ENCODE measurements at places on chromosomes 12 and 14. TPM values are rescaled to one million over a fixed set of nuclear protein-coding genes. Genes with fewer than 3 reads are reported as not detected.
A peak's percentile ranks its signal among the peaks of the same experiment; 100 is the strongest.

Gene DACT1
- 10.1 TPM for total RNA-seq

Gene CYP46A1
- total RNA-seq, result 1.5 TPM

Gene RNASE3
- total RNA-seq, result not detected

Gene SYT10
- not detected for total RNA-seq

Gene AVPR1A
- total RNA-seq, result 0.26 TPM

Gene GLT8D2
- 19.2 TPM for total RNA-seq

Gene KRT2
- total RNA-seq, result not detected

DNA sequence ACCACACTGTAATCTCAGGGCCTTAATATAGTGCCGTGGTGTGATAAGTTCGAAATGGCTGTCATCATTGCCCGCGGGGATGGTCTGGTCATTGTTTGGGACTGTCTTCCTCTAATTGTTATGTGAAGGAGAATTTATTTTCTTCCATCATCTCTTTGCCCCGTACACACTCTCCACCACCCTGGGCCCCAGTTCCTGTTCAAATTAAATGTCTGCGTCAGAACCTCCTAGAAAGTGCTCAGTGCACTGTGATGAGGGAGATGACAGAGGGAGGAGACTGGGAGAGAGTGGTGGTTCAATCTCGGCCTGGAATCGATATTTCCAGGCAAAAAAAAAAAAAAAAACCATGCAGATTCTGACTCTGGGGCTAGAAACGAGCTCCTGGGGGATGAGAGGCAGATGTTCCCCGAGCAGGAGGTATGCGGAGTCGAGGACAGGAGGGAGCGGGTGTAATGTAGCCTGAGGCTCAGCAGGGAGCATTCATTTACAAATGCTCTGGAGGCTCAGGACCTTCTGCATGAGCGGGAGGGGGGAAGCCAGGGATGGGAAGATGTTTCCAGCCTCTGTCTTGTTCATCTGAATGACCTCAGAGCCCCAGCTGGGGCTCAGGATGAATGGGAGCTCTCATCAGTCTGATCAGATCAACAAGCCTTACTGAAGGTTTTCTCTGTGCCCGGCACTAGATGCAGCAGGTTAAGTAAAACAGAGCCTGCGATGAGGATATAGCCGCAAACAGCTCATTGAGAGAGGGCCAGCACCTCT lies 219.5 kb downstream of the TBX5 start:
- H3K27me3 ChIP-seq, result no peaks in the 10 kb centered on the region
- no peaks in the 10 kb centered on the region for H3K36me3 ChIP-seq
- no peak overlapping the region for H3K4me3 ChIP-seq
- no peak for DNase-seq
- H3K4me1 ChIP-seq, result no peaks in the 10 kb centered on the region

DNA sequence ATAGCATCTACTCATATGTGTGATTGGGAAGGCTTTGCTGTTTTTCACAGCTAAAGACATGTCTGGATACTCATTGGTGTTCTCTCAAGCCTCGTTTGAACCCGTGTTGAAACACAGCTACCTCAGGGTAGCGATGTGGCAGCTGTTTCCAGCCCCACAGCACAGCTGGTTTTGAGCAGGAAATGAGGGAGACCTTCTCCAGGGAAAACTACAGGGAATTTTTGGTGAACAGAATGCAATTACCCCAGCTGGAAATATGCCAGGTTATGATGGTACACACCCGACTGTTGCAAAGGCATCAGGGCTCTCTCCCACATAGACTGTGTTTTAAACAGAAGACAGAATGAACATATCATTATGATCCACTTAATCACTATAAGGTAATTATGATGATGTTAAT lies 828.9 kb downstream of the VRK1 start:
- H3K4me3 ChIP-seq, result no peak overlapping the region
- DNase-seq, result no peak
- H3K4me1 ChIP-seq, result no peaks in the 10 kb centered on the region

DNA sequence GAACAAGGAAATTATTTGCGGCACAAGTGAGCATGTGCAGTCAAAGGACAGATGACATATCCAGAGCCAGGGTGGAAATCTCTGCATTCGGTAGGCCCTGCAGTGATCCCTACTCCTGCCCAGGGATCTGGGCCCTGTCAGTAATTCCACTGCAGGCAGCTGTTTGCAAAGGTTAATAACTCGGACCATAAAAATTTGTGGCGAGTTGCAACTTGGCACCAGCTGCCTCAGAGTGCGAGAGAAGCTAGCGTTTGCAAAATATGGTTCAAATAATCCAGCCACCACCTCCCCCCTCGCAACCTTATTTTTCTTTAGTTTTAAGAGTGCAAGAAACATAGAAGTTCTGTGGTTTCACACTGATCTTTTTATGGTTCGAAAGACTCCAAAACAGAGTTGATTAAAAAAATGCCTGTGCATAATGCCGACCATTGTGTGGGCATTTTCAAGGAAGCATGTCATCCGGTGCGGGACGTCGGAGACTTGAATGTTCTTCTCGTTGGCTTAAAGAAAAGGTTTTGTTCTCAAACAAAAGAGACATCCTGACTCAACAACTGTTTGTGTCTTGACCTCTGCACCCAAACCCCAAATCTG lies 224.5 kb downstream of the BCL11B start:
- no peaks in the 10 kb centered on the region for H3K4me1 ChIP-seq
- H3K36me3 ChIP-seq, result no peaks in the 10 kb centered on the region
- no peak overlapping the region for H3K27ac ChIP-seq
- H3K27me3 ChIP-seq, result no peaks in the 10 kb centered on the region

DNA sequence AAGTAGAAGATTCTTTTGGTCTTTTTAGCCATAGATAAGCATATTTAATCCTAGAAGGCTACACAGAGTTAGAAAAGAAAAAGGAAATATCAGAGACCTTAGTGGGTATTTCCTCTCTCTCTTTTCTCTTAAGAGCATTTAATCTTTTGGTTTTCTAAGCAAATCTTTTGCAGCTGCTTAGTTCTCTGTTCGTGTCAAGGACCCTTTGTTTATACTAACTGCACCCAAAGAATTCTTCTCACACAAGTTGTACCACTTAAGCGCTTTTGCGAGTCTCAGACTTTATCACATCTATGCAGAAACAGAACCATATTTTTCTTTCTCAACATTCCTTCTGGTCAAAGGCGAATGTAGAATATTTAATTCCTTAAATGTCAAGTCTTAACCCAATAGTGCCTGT lies 17.9 kb upstream of the NID2 start:
- no peaks in the 10 kb centered on the region for H3K27me3 ChIP-seq
- H3K27ac ChIP-seq, result no peak overlapping the region
- no peak for DNase-seq
- no peaks in the 10 kb centered on the region for H3K36me3 ChIP-seq

- H3K4me1 ChIP-seq, result no peaks in the 10 kb centered on the region
- no peak for DNase-seq
- H3K27ac ChIP-seq, result no peak overlapping the region
- H3K4me3 ChIP-seq, result no peak overlapping the region
- no peaks in the 10 kb centered on the region for H3K36me3 ChIP-seq
Measured at GRCh38 chr12:43711348-43711747, 47.2 kb downstream of the PUS7L start.

GRCh38 chr12:68319988-68320623 lies 12.1 kb downstream of the MDM1 start:
- H3K4me3 ChIP-seq, result no peak overlapping the region
- DNase-seq, result no peak
- no peak overlapping the region for H3K27ac ChIP-seq
- H3K4me1 ChIP-seq, result no peaks in the 10 kb centered on the region

DNA sequence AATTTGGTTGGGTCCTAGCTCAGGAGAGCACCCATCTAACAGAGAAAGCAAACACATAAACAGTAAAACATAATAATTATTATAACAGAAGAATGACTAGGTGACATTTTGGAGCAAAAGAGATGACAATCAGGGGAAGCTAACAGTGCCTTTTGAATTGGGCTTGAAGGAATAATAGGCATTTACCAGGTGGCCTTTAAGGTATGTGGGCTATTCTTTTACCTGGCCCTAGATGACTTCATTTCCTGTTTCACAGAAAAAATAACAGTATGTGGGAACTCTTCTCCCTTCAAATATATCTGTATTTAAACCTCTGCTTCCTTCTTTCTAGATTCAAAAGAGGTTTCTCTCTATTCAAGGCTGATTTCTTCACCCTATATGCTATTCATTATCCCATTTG lies 3.8 kb downstream of the IRAK4 start:
- H3K36me3 ChIP-seq, result no peaks in the 10 kb centered on the region
- no peaks in the 10 kb centered on the region for H3K27me3 ChIP-seq
- H3K4me1 ChIP-seq, result peaks cover 44% of the 10 kb centered on the region
- no peak overlapping the region for H3K27ac ChIP-seq

DNA sequence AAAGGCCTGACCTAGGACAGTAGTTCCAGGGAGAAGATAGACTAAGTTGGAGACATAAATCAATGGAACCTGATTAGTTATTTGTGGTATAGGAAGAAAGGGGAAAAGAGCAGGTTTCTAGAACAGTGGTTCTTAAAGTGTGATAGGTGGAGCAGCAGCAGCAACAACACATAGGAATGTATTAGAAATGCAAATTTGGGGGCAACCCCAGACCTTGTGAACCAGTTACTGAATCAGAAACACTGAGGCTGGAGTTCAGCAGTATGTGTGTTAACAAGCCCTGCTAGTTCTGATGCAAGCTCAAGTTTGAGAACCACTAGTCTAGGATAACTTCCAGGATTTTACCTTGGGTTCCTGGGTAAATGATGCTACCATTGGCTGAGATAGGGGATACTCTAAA lies 308.7 kb downstream of the EMP1 start:
- no peaks in the 10 kb centered on the region for H3K4me1 ChIP-seq
- no peaks in the 10 kb centered on the region for H3K27me3 ChIP-seq
- H3K27ac ChIP-seq, result no peak overlapping the region
- H3K4me3 ChIP-seq, result no peak overlapping the region
- H3K36me3 ChIP-seq, result no peaks in the 10 kb centered on the region

DNA sequence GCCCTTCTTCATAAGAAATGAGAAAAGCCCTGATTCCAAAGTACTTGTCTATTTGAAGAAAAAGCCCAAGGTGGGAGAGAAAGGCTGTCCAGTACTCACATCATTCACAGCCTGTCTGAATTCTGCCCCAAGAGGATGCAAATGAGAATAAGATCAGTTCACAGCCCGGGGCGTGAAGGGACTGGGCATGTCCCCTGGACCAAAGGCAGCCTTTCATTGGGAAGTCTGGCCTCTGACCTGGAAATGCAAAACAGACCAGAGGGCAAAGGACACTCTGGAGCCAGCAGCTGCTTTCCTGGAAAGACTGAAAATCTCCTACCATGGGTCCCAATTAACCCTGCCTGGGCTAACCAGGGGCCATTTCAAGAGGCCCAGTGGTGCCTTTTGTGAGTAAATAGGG lies 191.2 kb upstream of the PELI2 start:
- no peak for DNase-seq
- no peaks in the 10 kb centered on the region for H3K4me1 ChIP-seq
- H3K36me3 ChIP-seq, result no peaks in the 10 kb centered on the region
- no peak overlapping the region for H3K27ac ChIP-seq
- no peak overlapping the region for H3K4me3 ChIP-seq
- H3K27me3 ChIP-seq, result no peaks in the 10 kb centered on the region

DNA sequence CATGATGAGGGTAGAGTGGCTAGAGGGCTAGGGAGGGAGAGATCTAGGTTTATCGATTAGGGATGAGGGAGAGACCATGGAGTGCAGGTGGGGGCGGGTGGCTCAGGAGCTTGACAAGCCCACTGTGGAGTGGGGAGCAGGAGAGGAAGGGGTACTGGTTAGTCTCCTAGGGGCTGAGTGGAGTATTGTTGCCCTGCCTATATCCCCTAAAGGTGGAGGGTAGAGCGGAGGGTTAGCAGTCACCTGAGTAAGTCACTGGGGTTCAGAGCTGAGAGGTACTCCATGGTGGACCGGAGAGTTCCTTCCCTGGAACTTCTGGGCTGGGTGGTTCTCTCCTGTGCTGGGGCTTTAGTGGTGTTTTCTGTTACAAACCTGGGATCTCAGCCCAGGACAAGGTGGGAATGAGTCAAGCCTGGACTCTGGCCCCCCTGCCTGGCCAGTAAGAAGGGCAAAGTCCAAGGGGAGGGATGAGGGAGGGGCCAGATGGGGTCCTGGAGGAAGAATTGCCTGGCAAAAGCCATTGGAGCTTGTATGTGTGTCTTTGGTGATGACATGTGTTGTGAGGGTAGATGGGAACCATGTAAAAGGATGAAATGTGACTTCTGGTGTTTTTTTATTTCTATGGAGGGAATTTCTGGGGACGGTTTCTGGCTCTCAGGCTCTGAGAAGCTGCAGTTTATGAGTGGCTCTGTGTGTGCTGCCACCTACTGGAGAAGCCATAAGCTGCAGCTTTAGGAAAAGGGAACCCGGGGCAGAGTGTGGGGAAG lies at the start of gene CIDEB:
TSS of gene CIDEB (minus strand) at position 403 of the 767 bp plus-strand sequence. CDS start at position 284, 119 bp downstream.
- peaks cover 19% of the 10 kb centered on the region for H3K4me1 ChIP-seq
- H3K36me3 ChIP-seq, result peaks cover 3% of the 10 kb centered on the region
- no peak within 1 kb of the TSS for H3K4me3 ChIP-seq
- peak; percentile 67 for DNase-seq
- H3K27me3 ChIP-seq, result no peaks in the 10 kb centered on the region

DNA sequence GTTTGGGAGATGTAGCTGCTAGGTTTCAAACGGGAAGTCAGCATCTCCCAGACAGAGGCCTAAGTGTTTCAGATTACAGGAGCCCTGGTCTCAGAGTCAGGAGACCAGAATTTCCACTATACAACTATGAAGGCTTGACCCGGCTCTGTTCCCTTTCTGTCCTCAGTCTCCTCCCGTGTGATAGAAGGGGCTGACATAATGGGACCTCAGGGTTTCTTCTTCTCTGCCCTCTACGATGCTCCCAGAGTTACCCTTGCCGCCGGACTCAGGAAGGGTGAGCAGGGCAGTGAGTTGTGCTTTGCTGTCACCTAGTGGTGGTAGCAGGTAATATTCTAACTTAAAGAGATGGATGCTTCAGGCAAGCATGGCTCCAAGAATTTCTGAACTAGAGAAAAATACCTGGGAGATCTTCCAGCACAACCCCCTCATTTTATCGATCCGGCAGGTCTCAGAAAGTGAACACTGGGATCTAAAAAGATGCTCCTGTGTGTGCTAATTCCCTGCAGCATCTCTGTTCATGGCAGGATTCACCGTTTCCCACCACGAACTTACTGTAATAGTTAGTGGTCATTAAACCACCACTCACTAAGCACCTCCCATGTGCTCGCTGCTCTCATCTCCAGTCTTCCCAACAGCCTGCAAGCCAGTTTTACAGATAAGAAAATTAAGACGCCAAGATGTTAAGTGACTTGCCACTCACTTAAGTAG lies 84.4 kb downstream of the VWF start:
- H3K4me3 ChIP-seq, result no peak overlapping the region
- peak; percentile 63 for DNase-seq
- H3K27ac ChIP-seq, result no peak overlapping the region

- no peaks in the 10 kb centered on the region for H3K27me3 ChIP-seq
- H3K27ac ChIP-seq, result no peak overlapping the region
- H3K4me3 ChIP-seq, result no peak overlapping the region
- no peaks in the 10 kb centered on the region for H3K36me3 ChIP-seq
Measured at GRCh38 chr14:89681086-89682018, 264.3 kb upstream of the FOXN3 start.

- H3K36me3 ChIP-seq, result no peaks in the 10 kb centered on the region
- H3K4me1 ChIP-seq, result no peaks in the 10 kb centered on the region
- no peaks in the 10 kb centered on the region for H3K27me3 ChIP-seq
Measured at GRCh38 chr12:107530701-107531100, 154.9 kb upstream of the PWP1 start.

- no peaks in the 10 kb centered on the region for H3K27me3 ChIP-seq
- H3K27ac ChIP-seq, result no peak overlapping the region
- H3K36me3 ChIP-seq, result no peaks in the 10 kb centered on the region
- peaks cover 3% of the 10 kb centered on the region for H3K4me1 ChIP-seq
Measured at GRCh38 chr12:103836345-103836744, 4.7 kb downstream of the NT5DC3 start.

All from left lung (tissue), 14 donors.